ENCODE measurements at places on chromosomes 6 and 20.
A peak's percentile ranks its signal among the peaks of the same experiment; 100 is the strongest.

GRCh38 chr6:167030222-167031072 lies 31.2 kb downstream of the CEP43 start:
- DNase-seq: no peak

DNA sequence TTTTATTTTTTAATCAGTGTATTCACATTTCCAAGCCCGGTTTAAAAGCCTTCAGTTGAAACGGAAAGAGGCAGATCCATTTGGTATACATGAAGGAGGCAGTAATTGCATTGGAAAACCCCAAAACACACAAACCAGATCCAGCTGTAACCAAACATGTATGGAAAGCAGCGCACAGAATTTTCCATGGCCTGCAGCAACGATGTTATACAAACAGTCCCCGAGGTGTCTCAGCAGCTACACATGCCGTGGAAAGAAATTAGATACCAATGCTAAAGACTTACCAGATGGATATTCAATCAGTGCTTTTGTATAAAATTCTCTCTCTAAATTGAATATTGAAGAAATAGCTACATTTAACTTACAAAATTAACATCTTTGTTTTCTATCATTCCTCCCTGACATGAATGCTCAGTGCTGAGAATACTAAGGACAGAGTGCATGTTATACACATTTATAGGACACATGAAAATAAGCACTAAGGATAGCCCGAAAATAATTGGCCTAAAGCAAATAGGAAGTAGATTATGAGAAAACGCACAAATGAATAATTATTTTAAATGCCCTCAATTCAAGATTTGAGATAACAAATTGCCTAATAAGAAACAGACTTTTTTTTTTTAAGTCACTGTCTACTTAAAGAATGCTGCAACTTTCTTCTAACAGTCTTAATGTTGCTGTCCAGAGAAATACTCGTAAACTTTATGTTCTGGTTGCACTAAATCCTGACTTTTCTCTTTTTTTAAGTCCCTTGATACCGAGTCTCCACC lies 713.1 kb downstream of the HDGFL1 start:
- no peak for DNase-seq

GRCh38 chr20:57397693-57398108 lies 6.5 kb downstream of the RBM38 start:
- peak; percentile 73 for DNase-seq

- no peak for DNase-seq
These were observed 31.6 kb downstream of the PSMG4 start for GRCh38 chr6:3290149-3290930.

DNA sequence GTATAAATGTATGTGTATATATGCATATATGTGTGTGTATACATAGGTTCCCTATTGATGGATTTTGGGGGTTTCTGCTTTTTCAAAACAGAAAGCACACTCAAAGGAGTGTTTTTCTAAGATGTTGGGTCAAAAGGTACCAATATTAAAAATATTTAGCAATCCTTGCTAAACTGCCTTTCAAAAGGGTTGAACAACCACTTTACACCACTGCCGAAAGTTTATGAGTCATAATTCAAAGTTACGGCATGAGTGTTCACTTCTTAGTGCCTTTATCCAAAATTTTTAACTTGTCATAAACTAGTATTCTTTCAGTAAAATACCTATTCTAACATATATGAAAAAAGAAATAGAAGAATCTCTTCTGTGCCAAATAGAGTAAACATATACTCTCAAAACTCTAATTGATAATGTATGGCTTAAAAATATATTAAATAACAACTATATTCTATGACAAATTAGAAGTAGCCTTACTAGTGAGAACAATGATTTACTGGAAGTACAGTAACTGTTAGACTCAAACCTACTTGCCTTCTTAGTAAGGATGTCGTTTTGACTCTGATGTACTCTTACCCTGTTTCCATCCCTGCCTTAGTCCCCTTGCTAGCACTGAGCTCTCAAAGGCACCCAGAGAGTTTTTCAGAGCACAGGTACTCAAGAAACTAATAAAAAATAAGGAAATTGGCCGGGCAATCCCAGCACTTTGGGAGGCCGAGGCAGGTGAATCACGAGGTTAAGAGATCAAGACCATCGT lies 136.1 kb downstream of the INSM1 start:
- DNase-seq: no peak

GRCh38 chr20:1119128-1119505 lies 715 bp downstream of the PSMF1 start:
- DNase-seq: no peak

- DNase-seq: no peak
These were observed 266.5 kb upstream of the CITED2 start for GRCh38 chr6:139640921-139641320.

GRCh38 chr6:36692861-36693702 lies 4.5 kb upstream of the RAB44 start:
- DNase-seq: no peak

- no peak for DNase-seq
These were observed 218.6 kb upstream of the RUNX2 start for GRCh38 chr6:45109551-45109950.

- no peak for DNase-seq
These were observed 59.4 kb upstream of the SLC35B3 start for GRCh38 chr6:8494730-8495129.

DNA sequence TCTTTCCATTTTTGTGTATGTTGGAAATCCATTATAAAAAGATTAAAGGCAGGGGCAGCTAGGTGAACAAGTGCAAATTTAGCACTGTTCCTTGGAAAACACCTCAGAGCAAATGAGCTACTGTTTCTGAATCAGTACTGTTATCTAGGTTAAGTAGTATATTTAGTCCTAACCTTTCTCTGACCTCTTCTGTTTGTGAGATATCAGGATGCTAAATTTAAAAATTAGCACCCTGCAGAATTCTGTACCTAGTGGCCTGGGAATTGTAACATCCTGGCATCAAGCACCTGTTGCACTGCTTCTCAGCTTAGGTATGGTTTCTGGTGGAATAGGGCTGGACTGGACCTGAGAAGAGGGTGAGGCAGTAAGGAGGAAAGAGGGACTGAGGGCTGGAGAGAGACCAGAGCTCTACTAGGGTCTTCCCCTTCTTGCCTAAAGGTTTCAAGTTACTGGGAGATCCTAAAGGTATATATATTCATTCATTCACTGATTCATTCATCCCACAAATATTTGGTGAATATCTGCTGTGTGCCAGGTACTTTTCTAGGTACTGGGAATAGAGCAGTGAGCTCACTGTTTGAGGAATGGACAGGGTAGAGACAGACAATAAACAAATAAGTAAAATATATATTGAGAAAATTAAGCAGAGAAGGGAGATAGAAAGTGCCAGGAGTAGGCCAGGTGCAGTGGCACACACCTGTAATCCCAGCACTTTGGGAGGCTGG lies 5.2 kb downstream of the ZNF76 start:
- no peak for DNase-seq

DNA sequence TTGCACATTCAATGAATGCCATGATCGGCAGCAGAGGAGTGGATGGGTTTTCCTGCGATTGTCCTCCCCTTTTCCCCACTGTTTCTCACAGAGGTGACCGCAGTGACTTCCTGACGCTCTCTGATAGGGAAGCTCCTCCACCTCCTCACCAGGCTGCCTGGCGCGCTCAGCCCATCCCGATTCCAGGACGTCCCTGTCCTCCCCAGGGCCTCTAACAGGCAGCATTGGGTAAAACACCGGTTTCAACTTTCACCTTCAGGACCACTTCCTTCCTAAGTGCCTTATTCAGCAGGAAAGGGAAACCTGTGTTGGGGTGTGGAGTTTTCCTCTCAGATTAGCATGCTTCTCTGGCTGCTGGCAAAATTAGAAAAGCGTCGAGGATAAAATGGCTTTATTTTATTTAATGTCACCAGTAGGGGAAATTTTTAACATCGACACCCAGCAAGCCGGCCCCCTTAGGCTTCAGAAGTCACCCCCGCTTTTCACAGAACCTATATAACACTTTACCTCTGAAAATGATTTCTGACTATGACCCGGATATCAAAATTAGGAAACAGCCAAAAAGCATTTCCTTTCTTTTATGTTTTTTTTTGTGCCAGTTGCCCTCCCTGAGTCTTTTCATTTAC lies 570.4 kb upstream of the GJE1 start:
- peak; percentile 31 for DNase-seq

- no peak for DNase-seq
These were observed 1.9 kb upstream of the SLC35D3 start for GRCh38 chr6:136920216-136920615.

DNA sequence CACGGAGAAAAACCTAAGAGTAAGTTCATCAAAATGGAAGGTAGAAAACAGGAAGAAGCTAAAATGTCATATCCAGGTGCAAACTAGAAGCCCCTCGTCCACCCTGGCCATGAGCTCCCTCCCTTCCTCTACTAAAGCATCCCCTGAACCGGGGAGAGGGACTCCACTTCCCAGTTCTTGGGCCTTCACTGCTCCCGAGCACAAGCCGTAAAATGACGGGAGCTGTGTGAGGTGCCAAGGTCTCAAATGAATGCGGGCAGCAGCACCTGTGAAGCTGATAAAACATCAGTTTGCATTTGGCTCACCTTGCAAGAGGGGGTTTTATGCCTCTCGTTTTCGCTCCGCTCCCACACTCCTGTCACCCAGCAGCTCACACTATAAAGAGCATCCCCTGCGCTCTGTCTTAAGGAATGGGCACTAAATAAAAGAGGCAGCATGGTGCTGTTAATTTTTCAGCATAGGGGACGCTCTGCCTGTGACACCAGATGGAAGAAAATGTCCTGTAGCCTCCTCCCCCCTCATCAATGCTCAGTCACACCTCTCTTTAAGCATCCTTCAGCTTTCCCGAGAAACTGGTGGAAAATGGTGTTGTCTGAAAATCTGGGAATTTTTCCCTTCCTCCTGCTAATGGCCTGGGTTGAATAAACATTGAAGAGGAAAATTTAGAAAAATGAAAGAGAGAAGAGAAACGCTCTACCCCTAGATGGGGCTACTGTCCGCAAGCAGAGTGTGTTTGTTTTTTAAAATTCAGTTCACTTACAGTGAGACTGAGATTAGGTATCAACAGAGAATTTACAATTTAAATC lies 563.0 kb upstream of the AGPAT4 start:
- no peak for DNase-seq

DNA sequence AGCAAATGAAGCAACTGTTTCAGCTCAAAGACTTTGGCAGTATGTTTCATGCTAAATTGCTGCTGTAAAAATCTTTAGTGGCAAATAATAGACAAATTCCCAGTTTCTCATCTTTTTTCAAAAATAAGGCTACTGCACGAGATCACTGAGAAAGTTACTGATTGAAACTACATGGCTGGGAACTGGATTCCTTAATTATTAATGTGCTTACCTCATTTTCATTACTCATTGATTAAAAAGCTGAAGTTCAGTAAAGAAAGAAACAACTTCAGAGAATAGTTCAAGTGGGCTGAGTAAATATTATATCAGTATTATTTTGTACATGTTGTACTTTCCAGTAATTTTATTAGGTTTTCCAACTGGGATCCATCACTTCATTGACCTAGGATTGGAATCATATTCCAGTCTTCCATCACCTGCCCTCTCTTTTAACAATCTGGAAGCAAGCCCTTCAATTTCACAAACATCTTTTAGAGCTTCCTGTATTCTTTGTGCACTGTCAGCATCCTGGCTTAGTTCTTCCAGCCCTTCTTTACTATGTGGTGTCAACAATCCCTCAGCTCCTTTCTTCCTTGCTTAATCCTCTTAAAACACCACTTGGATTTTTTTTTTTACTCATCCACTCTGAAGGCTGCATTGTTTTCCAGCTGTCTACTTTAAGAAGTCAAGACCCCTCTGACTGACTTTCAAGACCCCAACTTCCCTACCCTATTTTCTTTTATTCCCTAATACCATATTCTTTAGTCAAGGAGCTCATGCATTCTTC lies 4.3 kb downstream of the MEI4 start:
- DNase-seq: no peak

DNA sequence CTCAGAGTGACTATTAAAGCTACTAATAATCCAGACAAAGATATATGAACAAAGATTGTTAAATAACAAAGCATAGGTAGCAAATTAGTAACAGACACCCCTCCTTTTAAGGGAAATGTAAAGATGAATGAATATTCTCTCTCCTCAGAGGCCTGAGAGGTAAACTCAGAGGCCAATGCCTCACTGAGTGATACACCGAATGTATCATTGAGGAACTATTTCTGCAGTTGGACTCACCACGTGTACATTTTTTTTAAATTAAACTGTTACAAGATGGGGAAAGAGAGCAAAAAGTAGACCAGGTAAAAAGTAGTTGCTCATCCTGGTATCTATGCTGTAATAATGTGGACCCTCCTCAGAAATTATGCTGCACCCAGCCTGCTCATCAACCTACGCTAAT lies 72.3 kb upstream of the IPCEF1 start:
- DNase-seq: no peak
